8988T (cell line): ENCODE measurements at places on chromosomes 1 and 21.

- DNase-seq = no peak
Observed at GRCh38 chr1:209890641-209891330, 47.2 kb upstream of the SYT14 start.

GRCh38 chr1:8121261-8122159 lies 95.4 kb upstream of the ERRFI1 start:
- DNase-seq = no peak

GRCh38 chr1:3271866-3272265 lies 182.6 kb upstream of the ARHGEF16 start:
- no peak for DNase-seq

DNA sequence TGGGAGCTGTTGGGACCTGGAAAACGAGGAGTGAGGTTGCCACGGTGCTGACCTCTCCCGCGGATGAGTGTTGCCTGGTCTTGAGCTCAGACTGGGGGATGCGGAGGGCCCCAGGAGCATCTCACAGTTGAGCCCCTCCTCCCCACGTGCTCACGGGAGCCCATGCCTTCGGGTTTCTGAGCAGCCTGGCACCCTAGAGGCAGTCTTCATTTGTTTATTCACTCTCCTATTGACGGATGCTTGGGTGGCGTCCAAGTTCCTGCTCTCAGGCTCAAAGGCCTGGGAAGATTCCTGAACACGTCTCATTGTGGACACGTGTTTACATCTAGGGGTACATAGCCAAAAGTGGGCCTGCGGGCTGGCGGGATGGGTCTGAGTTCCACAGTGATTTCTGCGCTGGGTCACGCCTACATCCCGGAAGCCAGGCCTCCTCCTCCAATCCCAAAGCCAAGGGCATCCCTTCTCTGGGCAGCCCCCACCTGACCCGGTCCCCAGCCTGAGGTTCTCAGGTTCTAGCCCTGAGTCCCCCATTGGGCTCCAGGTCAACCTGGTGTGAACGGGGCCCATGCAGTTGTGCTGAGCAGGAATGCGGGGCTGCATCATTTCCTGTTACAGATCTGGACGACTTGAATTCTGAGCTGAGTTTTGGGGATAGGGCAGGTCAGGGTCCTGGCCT lies 14.7 kb downstream of the WNT3A start:
- no peak for DNase-seq

DNA sequence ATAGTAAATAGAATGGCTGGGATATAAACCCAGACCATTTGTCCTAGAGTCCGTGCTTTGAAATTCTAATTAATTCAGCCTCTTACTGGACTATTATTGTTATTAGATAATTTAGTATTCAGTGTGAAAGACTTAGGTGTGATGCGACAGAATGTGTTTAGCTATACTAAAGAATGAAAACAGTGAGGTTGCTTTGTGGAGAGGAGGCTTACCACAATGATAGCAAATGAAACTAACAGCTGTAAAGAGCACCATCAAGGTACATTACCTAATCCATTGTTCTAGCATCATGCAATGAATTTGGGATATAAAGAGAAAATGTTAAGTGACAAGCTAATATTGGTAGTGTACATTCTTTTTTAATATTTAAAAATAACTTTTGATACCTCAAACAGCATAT lies 911.1 kb downstream of the KCNT2 start:
- no peak for DNase-seq
